ENCODE measurements at places on chromosomes 1 and 21. TPM values are rescaled to one million over a fixed set of nuclear protein-coding genes. Genes with fewer than 3 reads are reported as not detected.
A peak's percentile ranks its signal among the peaks of the same experiment; 100 is the strongest.

Gene NMNAT2
- 0.38 TPM for total RNA-seq

Gene TNFRSF1B
- 62.4 TPM for total RNA-seq

Gene C1orf216
- 13.9 TPM for total RNA-seq

Gene TMEM54
- 41.9 TPM for total RNA-seq

Gene SH3BGR
- total RNA-seq, result 3.1 TPM

Gene VWA5B1
- total RNA-seq, result 0.09 TPM

Gene PIGK
- 29.9 TPM for total RNA-seq

Gene MX2
- total RNA-seq, result 23.0 TPM

Gene ZNF648
- not detected for total RNA-seq

Gene STUM
- 0.49 TPM for total RNA-seq

Gene PDE9A
- 15.3 TPM for total RNA-seq

Gene HMGCS2
- not detected for total RNA-seq

Gene ASTN1
- 0.20 TPM for total RNA-seq

Gene LYPD8
- not detected for total RNA-seq

- DNase-seq, result no peak
These were observed 2.6 kb upstream of the MYSM1 start for GRCh38 chr1:58702261-58703141.

GRCh38 chr1:175133673-175134435, 58.7 kb downstream of the KIAA0040 start:
- DNase-seq, result no peak

GRCh38 chr1:36872126-36872754, 162.1 kb downstream of the GRIK3 start:
- no peak for DNase-seq

DNA sequence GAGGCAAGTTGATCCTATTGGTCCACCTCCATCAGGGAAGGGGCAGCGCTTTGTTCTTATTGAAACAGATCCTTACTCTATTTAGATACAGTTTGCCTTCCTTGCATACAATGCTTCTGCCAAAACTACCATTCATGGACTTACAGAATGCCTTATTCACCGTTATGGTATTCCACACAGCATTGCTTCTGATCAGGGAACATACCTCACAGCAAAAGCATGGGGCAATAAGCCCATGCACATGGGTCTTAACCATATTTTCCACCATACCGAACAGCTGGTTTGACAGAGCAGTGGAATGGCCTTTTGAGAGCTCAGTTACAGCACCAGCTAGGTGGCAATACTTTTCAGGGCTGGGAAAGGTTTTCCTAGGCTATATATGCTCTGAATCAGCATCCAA, 544.8 kb upstream of the ADGRL4 start:
- no peak for DNase-seq

- DNase-seq, result no peak
These were observed 161.3 kb upstream of the POU3F1 start for GRCh38 chr1:38207906-38208305.

DNA sequence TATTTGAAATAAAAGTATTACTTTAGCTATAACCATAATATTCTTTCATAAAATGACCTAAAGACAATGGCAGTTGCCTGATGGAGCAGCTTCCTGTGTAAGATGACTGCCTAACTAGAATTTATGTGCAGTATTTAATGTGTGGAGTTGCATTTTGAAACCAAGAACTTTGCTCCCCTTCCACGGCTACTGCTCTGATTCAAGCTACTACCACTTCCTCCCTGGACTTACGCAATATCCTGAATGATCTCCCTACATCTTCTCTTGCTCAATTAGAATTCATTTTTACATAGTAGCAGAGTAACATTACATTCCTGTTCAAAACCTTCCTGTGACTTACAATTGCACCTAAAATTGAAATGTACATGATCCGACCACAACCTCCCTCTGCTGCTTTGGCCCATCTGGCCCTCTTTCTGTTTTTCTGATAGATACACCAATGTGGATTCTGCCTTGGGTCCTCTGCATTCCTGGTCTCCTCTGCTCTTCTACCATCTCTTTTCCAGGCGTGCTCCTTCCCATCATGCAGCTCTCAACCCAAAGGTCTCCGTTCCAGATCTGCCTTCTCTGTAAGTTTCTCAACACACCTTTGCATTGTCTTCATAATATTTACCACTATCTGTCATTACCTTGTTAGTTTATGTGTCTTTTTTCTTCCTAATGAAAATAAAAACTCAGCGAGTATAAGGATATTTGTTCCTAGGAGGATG, 47.4 kb upstream of the USP25 start:
- no peak for DNase-seq

GRCh38 chr1:153058826-153059784, 1.8 kb upstream of the SPRR2A start:
- no peak for DNase-seq

DNA sequence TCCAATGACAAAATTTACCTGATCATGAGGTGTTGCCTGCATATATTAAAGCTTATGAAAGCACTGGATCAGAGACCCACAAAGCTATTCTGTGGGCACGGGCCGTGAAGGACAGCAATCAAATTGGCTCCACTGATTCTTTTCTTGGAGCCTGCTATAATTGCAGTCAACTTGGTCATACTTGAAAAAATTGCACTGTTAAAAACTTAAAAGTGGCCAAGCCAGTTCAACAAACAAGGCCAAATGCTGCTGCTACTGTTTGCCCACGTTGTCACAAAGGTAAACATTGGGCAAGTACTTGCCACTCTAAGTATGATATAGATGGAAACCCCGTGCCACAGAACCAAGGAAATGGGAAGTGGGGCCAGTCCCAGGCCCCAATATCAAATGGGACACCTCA, 37.8 kb downstream of the CYP4A11 start:
- no peak for DNase-seq

DNA sequence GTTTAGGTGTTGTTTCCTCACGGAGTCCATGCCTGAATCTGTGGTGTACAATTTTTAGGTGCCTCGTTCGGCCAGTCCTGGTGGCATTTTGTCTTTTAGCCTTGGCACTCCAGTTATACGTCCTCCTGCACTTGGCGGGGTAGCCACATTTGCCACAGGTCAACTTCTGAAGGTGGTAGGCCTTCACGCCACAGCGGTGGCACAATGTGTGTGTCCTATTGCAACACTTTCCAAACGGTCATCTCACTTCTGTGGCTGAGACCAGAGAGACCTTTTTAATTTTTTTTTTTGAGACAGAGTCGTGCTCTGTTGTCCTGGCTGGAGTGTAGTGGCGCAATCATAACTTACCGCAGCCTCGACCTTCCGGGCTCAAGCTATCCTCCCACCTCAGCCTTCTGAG, 49.1 kb downstream of the CAMTA1 start:
- no peak for DNase-seq

- DNase-seq, result no peak
These were observed 330.0 kb downstream of the BRINP3 start for GRCh38 chr1:190147616-190148015.

DNA sequence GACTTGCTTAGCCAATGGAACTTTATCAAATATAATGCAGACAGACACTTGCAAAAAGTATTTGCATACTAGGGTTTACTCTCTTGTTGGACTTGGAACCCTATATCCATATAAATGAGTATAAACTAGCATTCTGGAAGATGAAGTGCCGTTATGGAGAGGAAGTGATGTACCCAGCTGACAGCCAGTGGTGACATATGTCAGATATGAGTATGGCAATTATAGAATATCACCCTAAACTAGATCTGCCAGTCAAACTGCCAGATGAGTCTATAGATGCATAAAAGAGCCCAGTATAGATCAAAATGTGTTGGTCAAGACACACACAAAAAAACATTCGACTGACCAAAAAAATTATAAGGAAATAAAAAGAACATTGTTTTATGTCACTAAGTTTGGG, 739.3 kb downstream of the PLA2G4A start:
- DNase-seq, result no peak

- no peak for DNase-seq
These were observed 23.9 kb downstream of the S1PR1 start for GRCh38 chr1:101260556-101261350.

DNA sequence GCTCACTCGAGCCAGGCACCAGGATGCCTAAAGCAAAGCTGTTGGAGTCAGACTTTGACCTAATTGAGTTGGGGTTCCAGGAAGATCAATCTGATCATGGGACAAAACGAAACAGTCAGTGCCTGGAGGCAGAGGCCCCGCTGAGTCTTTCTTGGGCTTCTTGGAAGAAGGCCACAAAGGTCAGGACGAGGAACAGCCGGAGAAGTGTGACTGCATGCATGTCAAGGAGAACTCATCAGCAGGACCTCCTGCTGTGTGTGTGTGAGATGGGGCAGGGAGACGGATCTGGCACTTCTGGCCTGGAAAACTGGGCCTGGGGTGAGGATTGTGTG, 190.8 kb downstream of the CAMTA1 start:
- DNase-seq, result peak; percentile 9

GRCh38 chr1:11535316-11535715, 56.4 kb downstream of the DISP3 start:
- peak; percentile 52 for DNase-seq

DNA sequence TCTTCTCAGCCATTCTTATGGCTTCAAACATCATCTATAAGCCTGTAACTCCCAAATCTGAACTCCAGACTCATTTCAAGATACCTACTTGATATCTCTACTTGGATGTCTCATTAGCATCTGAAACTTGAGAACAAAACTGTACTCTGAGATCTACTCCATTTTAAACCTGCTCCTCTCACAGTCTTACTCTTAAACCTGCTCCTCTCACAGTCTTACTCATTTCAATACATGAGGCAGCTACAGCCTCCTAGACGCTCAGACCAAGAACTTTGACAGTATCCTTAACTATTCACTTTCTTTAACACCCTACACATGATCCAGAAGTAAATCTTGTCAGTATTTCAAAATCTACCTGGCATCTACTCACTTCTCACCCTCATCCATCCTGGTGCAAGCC, 54.3 kb downstream of the NBPF6 start:
- no peak for DNase-seq

GRCh38 chr21:20875742-20876141, 122.5 kb upstream of the NCAM2 start:
- no peak for DNase-seq

DNA sequence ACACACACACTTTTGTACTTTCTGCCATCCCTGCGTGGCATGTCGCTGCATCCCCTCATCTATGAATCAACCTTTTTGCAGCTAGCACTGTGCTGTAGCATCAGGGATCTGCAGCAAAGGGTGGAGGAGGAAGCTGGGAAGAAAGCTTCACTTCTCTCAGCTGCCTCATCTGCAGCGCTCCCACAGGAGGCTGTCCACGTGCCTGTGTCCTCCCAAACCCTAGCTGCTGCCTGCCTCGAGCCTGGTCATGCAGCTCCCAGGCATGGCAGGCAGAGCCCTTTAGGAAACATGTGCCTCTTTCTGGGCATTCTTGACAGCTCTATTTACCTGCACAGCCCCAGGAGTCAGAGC, 262.1 kb upstream of the SGIP1 start:
- DNase-seq, result peak; percentile 65

DNA sequence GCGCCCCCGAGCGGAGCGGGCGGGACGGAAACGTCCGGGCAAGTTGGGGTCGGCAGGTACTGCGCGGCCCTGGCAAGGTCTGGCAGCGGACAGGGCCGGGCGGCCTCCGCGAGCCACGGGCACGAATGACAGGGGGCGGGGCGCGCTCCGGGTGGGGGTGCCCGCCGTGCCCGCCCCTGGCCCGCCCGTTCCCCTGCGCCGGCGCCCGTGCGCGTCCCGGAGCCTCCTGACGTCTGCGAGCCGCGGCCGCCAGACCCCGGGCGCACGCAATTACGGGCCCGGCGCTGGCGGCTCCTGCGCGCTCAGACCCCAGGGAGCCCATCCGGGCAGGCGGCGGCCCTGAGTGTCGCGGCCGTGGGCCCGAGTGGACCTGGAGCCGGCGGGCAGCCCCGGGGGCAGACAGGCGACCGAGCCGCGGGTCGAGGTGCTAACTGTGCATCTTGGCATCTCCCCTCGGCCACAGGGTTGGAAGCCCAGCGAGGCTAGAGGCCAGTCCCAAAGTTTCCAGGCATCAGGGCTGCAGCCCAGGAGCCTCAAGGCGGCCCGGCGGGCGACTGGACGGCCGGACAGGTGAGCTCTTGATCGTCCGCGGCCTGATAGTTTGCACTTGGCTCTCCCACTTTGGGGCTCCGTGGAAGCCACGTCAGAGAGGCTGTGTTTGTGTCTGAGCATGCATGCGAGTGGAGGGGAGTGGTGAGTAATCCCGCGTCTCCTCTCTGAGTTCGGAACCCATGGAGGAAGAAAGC, 918 bp downstream of the MIB2 start:
- DNase-seq, result peak; percentile 83

GRCh38 chr1:32431736-32432400, 33.0 kb upstream of the ZBTB8B start:
- no peak for DNase-seq

DNA sequence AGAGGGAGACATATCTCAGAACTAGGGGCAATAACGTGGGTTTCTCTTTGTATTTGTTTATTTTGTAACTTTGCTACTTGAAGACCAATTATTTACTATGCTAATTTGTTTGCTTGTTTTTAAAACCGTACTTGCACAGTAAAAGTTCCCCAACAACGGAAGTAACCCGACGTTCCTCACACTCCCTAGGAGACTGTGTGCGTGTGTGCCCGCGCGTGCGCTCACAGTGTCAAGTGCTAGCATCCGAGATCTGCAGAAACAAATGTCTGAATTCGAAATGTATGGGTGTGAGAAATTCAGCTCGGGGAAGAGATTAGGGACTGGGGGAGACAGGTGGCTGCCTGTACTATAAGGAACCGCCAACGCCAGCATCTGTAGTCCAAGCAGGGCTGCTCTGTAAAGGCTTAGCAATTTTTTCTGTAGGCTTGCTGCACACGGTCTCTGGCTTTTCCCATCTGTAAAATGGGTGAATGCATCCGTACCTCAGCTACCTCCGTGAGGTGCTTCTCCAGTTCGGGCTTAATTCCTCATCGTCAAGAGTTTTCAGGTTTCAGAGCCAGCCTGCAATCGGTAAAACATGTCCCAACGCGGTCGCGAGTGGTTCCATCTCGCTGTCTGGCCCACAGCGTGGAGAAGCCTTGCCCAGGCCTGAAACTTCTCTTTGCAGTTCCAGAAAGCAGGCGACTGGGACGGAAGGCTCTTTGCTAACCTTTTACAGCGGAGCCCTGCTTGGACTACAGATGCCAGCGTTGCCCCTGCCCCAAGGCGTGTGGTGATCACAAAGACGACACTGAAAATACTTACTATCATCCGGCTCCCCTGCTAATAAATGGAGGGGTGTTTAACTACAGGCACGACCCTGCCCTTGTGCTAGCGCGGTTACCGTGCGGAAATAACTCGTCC, 1.3 kb upstream of the OLIG2 start:
- no peak for DNase-seq

DNA sequence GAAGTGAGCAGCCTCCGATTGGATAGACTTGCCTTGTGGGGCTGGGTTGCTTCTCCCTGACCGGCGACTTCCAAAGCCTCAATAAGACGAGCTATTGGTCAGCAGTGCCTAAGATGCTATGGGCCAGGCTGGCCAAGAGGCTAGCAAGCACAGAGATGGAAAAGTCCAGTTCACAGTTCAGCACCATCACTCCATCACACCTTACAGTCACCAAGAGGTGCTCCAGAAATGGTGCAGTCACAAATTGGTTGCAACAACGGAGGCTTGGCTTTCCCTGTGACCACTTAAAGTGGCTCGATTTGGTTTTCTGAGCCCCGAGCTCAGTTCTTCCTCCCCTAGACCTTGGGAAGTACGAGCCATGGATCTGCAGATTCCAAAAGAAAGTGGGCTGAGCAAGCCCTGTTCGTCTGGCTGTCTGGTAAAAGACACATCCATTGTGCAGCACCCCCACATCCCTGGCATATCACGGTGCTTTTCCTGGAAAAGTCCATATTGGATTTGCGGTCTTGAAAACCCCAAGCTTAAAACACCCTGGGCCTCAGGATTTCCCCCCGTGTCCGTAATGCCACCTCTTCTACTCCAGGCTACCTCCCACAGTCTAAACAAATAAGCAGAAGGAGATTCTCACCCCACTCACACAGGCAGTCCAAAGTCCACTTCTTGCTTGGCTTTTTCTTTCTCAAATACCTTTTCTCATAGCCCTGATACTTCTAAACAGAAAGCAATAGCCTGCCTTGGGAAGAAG, 1.3 kb downstream of the SLAMF1 start:
- no peak for DNase-seq

Measured in upper lobe of right lung (tissue), 1 donor.